H9 (cell line): ENCODE measurements at places on chromosomes 16 and 17. TPM values are rescaled to one million over a fixed set of nuclear protein-coding genes. Genes with fewer than 3 reads are reported as not detected.

DNA sequence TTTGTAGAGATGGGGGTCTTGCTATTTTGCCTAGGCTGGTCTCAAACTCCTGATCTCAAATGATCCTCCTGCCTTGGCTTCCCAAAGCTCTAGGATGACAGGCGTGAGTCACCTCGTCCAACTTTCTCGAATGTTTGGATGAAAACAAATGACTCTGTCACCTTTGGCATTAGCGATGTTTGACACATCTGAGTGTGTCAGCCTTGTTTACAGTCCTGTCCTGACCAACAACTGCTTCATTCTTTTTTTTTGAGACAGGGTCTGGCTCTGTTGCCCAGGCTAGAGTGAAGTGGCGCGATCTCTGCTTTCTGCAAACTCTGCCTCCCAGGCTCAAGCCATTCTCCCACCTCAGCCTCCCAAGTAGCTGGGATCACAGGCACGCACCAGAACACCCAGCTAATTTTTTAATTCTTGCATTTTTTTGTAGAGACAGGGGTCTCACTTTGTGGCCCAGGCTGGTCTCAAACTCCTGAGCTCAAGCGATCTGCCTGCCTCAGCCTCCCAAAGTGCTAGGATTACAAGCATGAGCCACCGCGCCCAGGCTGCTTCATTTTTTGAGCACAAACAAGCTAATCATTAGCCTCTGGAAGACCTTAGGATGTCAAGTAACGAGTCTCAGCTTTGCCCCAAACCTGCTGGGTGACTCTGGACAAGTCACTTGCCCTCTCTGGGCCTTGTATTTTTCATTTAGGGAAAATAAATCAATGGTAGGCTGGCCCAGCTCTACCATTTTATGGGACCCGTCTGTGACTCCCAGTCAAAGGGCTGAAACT is 7.4 kb downstream of the MYH11 start:
- DNase-seq, result no peak

- no peak for DNase-seq
Measured at GRCh38 chr17:67716405-67716798, 1.3 kb upstream of the NOL11 start.

DNA sequence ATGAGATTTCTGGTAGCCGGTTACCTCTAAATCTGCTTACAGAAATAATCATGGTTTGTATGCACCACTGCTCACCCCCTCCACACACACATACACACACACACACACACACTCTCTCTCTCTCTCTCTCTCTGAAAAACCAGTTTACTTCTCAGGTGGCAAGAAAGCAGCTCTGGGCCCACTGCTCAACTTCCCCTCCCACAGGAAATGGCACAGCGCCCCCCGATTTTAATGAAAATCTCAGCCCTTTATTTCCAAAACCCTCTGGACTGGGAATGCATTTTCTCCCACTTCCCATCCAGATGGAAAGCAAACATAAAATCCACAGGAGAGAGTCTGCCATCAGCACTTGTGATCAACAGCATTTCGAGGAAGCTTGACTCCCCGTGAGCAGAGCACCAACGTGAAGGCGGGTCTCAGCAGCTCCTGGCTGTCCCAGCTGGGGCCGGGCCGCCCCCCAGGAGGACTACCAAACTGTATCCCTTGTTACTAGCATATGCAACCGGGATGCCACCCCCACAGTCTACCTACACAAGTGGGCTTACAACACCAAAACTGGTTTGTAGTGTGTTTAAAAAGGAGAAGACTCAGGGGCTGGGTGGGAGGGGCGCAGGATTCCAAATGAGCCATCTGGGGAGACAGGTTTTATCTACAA is 121.1 kb downstream of the SLC39A11 start:
- DNase-seq, result no peak

DNA sequence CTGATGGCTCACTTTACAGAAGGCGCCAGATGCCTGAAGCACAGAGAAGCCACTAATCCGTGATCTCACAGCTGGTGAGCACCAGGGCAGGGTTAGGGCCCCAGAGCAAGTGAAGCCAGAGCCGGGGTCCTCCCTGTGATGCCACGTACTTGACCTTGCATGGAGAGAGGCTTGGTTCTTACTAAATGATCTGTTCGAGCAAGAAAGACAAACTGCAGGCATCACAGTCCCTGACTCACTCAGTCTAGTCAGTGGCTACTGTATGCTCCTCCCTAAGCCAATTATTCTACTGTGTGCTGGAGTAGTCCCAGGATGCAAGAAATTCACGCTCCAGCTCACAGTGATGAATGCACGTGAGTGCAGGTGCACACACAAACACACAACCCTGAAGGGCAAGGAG is 55.4 kb downstream of the SDK2 start:
- DNase-seq, result no peak

GRCh38 chr16:85664580-85665372 is 24.0 kb downstream of the GINS2 start:
- DNase-seq, result no peak

SPEM1 gene
- 0.33 and 0.46 TPM in 2 replicates for total RNA-seq

GRCh38 chr16:54460263-54460860 is 173.8 kb upstream of the IRX3 start:
- DNase-seq, result no peak

DNA sequence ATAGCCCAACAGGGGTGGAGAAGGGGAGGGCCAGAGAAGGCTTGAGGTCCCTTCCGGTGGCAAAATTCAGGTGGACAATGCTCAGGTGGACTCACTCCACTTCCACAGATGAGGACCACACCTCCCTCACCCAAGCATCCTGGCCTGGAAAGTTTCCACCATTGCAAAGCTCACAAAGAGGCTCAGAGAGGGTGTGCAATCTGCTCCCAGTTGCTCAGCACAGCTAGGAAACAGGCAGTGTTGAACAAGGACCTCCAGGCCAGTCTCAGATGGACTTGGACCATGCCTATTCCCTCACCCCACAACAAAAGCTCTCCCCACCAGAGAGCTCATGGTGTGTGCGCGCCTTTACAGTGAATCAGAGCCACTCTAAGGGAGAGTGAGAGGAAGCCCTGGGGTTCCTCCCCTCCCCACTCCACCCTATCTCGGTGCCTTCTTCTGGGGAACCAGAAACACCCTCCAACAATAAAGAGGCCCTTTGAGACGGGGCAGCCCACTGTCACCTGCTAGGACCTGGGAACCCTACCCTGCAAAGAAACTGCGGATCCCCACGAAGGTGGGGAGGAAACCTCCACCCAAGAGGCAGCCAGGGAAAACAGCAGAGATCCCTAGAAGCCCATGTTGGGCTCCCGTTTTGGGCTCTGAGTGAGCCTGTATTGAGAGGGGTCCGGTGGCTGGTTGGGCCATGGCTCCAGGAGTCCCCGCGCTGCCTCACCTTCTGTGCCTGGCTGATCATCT is 1.6 kb downstream of the FAM83G start:
- DNase-seq, result no peak

NTN3 gene
- total RNA-seq, result 1.3 TPM in 2 replicates

GRCh38 chr17:34312080-34312479 is 7.2 kb upstream of the CCL8 start:
- no peak for DNase-seq

- DNase-seq, result no peak
Measured at GRCh38 chr16:73068541-73069401, 20.8 kb upstream of the ZFHX3 start.

KCNJ12 gene
- total RNA-seq, result 0.29 and 0.39 TPM in 2 replicates

DNA sequence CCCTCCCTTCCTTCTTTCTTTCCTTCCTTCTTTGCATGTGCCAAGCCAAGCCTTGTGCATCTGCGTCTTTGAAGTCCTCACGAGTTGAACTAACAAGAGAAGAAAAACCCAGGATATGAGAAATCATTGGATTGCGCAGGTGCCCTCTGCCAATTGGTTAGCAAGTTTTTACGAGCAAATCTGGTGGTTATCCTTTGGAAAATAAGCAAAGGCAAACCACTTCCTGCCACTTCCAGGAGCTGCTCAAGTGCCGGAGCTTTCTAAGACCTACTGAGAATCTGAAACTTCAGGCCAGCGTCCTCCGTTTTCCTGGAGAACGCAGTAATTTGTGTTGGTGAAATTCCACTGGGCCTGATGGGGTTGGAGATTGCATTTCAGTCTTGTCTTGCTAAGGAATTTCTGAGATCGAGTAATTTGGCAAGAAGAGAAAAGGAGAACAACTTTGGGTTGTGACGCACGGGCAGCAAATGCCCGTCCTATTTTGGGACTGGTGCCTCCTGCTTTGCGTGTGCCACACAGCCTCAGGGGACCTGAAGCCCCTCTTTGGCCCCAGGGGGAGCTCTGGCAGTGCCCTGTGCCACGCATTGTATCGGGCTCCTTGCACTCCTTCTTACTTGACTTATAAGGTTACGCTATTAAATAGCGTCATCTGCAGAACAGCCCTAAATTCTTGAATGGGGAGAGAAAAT is 56.4 kb downstream of the CMIP start:
- DNase-seq, result no peak
